Calu3 (cell line): ENCODE measurements at places on chromosomes 13 and 19. TPM values are rescaled to one million over a fixed set of nuclear protein-coding genes. Genes with fewer than 3 reads are reported as not detected.

Gene NANOS3
- 1.2 TPM in 1 of 2 replicates, not detected in the other for total RNA-seq

Gene IRGC
- total RNA-seq: not detected in 2 replicates

Gene ETV2
- 1.3 TPM in 1 of 2 replicates, not detected in the other for total RNA-seq

Gene ECSIT
- total RNA-seq: 19.3 and 22.1 TPM in 2 replicates

Gene KL
- total RNA-seq: 0.52 and 0.83 TPM in 2 replicates

Gene ZAR1L
- total RNA-seq: not detected in 2 replicates

GRCh38 chr19:14031719-14032480 is at the start of gene IL27RA:
Gene IL27RA (plus strand): TSS chr19:14031762. CDS start chr19:14031873, 111 bp downstream.
- H3K36me3 ChIP-seq: peaks cover 13% of the 10 kb centered on the region
- peak within 1 kb of the TSS; percentile 91 for H3K4me3 ChIP-seq

- no peaks in the 10 kb centered on the region for H3K36me3 ChIP-seq
- no peak overlapping the region for H3K4me3 ChIP-seq
- H3K27me3 ChIP-seq: peaks cover 23% of the 10 kb centered on the region
- no peak overlapping the region for H3K27ac ChIP-seq
These were observed 146.3 kb downstream of the DCLK1 start for GRCh38 chr13:35984776-35985453.

DNA sequence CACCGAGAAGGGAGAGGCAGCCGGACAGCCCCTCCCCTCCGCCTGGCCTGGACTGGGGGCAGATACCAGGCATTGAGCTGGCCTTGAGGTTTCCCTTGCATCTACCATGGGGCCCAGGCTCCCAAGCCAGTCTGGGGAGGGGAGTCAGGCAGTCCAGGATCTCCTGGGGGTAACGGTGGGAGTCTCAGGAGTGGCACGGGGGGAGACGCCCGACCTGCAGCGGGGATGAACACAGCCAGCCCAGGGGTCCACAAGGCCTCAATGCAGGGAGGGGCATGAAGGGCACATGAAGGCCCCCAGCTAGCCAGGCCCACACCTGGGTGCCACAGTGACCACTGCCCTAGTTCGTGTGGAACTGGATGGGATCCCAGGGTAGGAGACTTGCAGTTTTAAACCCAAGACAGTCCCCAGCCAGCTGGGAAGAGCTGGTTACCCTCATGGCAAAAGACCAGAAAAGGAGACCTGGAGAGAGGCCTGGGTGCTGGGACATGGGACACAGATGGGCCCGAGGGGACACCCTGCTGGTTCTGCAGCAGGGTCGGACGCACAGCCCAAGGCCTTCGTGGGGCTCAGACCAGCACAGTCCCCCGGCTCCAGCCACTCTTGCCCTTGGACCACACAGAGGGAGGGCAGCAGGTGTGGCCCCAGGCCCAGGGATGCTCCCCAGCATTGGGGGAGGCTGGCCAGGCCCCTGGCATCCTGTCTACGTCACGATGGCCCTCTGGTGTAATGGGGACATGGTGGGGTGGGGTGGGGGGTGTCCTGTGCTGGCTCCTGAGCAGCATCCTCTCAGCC is 4.6 kb upstream of the UQCR11 start:
- peaks cover 46% of the 10 kb centered on the region for H3K36me3 ChIP-seq
- no peak overlapping the region for H3K27ac ChIP-seq
- no peak overlapping the region for H3K4me3 ChIP-seq
- no peaks in the 10 kb centered on the region for H3K4me1 ChIP-seq

DNA sequence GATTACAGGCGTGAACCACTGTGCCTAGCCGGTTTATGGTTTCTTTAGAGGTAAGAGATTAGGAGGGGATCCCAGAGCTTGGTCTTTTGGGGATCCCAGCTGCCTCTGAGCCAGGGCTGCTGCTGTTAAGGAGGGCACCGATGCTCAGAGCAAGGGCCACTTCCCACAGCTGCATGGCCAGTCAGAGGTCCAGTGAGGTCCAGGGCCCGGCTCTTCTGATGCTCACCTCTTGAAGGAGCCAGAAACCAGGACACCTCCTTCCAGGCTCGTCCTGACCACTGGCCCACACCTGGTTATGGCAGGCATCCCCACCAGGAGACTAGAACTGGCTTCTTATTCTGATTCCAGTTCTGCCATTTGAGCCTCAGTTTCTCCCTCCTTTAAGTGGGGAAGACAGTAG is 149.0 kb downstream of the TEX29 start:
- H3K27me3 ChIP-seq: peaks cover 28% of the 10 kb centered on the region
- no peak overlapping the region for H3K27ac ChIP-seq
- H3K36me3 ChIP-seq: no peaks in the 10 kb centered on the region
- no peak overlapping the region for H3K4me3 ChIP-seq

GRCh38 chr13:18949970-18950369 is 231.7 kb downstream of the TUBA3C start:
- DNase-seq: no peak
- H3K36me3 ChIP-seq: no peaks in the 10 kb centered on the region
- no peak overlapping the region for H3K4me3 ChIP-seq
- no peaks in the 10 kb centered on the region for H3K27me3 ChIP-seq
- no peak overlapping the region for H3K27ac ChIP-seq

DNA sequence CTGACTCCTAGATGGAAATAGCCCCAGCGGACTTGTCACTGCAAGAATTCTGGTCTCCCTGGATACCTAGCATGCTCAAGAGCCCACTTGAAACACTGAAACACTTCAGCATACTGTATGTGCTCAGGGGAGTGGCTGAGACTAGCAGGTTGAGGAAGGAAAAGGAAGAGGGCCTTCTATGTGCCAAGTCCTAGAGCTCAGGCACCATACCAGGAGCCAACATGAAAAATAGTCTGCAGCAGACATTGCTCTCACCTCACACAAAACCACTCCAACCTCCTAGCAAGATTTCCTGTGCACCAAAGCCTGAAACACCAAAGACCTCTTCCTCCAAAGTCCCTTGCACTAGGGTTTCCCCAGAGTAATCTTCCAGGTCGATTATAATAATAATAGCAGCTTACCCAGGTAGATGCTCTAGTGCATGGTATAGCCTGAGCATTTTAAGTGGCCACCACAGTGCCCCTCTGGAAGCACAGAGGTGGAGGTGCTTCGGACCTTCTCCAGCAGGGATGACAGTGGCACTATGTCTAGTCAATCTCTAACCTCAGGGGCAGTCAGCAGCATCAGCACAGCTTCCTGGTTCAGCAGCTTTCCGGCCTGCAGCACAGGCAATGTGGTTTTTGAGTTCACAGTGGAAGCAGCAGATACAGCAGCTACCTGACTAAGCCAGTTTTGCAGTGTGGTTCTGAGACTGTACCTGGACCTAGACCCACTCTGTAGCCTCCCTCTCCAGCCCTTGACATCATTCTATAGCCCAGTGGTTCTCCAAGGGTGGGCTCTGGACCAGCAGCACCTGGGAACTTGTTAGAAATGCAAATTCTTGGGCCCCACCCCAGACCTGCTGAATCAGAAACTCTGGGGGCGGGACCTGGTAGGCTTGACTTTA is 45.6 kb upstream of the UBE2L5 start:
- no peak overlapping the region for H3K27ac ChIP-seq
- H3K4me3 ChIP-seq: no peak overlapping the region
- peaks cover 8% of the 10 kb centered on the region for H3K4me1 ChIP-seq
- no peaks in the 10 kb centered on the region for H3K27me3 ChIP-seq
- H3K36me3 ChIP-seq: no peaks in the 10 kb centered on the region

- DNase-seq: no peak
- no peaks in the 10 kb centered on the region for H3K27me3 ChIP-seq
- H3K36me3 ChIP-seq: no peaks in the 10 kb centered on the region
- no peaks in the 10 kb centered on the region for H3K4me1 ChIP-seq
These were observed 294.1 kb downstream of the KCNRG start for GRCh38 chr13:50309318-50309717.

- peak overlapping the region; percentile 91 for H3K27ac ChIP-seq
- no peaks in the 10 kb centered on the region for H3K4me1 ChIP-seq
- H3K4me3 ChIP-seq: peak overlapping the region; percentile 90
- H3K36me3 ChIP-seq: peaks cover 43% of the 10 kb centered on the region
- peak; percentile 58 for DNase-seq
These were observed 1.2 kb downstream of the ZSWIM4 start for GRCh38 chr19:13796301-13797057.

DNA sequence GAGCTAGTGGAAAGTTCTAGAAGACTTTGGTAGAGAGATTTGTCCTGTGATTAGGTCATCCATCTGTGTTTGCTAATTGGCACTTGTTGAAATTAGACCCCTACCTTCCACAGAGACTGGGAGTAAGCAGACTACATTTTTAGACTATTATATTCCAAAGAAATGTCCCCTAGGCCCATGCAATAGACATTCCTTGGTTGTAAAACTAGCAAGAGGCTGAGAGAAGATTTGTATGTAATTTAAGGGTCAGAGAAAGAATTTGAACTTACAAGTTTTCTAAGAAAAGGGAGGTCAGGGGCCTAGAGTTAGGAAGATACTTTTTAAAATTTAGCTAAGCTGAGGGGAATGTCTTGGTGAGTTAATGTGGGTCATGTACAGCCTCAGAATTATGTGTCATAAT is 470.7 kb upstream of the SLITRK1 start:
- no peak for DNase-seq
- no peaks in the 10 kb centered on the region for H3K4me1 ChIP-seq
- H3K4me3 ChIP-seq: no peak overlapping the region
- no peaks in the 10 kb centered on the region for H3K27me3 ChIP-seq

GRCh38 chr19:30235946-30236345 is 136.2 kb upstream of the ZNF536 start:
- H3K27ac ChIP-seq: no peak overlapping the region
- no peak for DNase-seq
- H3K4me1 ChIP-seq: no peaks in the 10 kb centered on the region
- H3K4me3 ChIP-seq: no peak overlapping the region
- H3K27me3 ChIP-seq: peaks cover 21% of the 10 kb centered on the region
- no peaks in the 10 kb centered on the region for H3K36me3 ChIP-seq

GRCh38 chr13:33992881-33993336 is 175.0 kb downstream of the RFC3 start:
- H3K36me3 ChIP-seq: no peaks in the 10 kb centered on the region
- H3K27me3 ChIP-seq: no peaks in the 10 kb centered on the region
- H3K4me1 ChIP-seq: no peaks in the 10 kb centered on the region
- no peak overlapping the region for H3K4me3 ChIP-seq

DNA sequence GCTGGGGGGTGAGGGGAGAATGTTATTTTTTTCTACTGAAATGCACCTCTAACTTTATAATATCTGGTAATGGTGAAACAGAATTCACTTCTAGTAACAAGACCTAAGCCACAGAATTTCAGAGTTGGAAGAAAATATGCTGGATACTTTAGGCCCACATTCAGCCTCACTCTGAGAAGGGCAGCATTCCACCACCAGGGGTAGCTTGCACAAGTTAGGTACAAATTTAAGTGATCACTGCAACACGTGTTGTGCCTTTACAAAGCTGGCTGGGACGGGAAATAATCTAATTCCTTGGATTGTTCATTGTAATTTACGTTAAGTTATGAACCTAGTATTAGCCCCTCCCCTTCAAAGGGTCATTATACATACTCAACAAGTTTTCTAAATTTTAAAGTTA is 192.3 kb downstream of the RGCC start:
- H3K27ac ChIP-seq: no peak overlapping the region
- no peaks in the 10 kb centered on the region for H3K27me3 ChIP-seq
- no peak overlapping the region for H3K4me3 ChIP-seq
- no peak for DNase-seq
- H3K4me1 ChIP-seq: peaks cover 8% of the 10 kb centered on the region

DNA sequence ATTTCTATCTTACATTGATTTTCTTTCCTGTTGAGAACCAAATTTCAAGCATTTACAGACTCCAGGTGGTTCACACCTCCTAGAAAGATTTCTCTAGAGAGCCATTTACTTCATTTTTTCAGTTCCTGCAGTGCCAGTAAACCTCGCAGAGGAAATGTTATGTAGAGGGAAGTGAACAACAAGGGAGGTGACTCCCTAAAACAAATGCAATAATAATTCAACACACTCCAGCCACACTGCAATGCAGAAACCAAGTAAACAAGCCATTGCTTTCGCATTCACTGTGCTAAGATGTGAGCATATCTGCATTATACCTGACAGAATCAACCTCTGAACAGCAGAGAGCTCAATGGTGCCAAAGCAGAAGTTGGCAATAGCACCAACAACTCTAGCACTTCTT is 215.1 kb downstream of the RBM26 start:
- no peaks in the 10 kb centered on the region for H3K36me3 ChIP-seq
- H3K4me1 ChIP-seq: no peaks in the 10 kb centered on the region
- H3K4me3 ChIP-seq: no peak overlapping the region
- no peak overlapping the region for H3K27ac ChIP-seq
- no peak for DNase-seq

GRCh38 chr19:29173896-29174295 is 39.1 kb downstream of the UQCRFS1 start:
- no peaks in the 10 kb centered on the region for H3K27me3 ChIP-seq
- H3K4me1 ChIP-seq: no peaks in the 10 kb centered on the region
- no peak overlapping the region for H3K27ac ChIP-seq

DNA sequence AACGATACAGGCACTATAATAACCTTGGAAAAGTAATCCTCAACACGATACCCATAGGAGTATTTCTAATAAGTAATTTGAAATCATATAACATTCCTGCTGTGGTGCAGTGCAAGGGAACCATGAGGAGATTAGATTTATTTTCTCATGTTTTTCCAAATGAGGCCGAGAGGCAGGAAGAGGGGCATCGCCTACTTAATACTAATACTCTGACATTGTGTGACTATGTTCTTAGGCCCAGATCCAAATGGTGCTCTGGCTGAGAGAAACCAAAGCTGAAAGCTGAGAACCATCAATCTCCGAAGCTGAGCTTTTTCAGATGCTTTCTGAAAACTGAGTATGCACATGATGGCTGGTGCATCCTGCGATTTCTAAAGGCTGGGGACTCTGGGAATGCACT is 248.0 kb upstream of the MAB21L1 start:
- DNase-seq: no peak
- no peaks in the 10 kb centered on the region for H3K36me3 ChIP-seq
- H3K27me3 ChIP-seq: peaks cover 33% of the 10 kb centered on the region
- peaks cover 10% of the 10 kb centered on the region for H3K4me1 ChIP-seq
- no peak overlapping the region for H3K4me3 ChIP-seq

DNA sequence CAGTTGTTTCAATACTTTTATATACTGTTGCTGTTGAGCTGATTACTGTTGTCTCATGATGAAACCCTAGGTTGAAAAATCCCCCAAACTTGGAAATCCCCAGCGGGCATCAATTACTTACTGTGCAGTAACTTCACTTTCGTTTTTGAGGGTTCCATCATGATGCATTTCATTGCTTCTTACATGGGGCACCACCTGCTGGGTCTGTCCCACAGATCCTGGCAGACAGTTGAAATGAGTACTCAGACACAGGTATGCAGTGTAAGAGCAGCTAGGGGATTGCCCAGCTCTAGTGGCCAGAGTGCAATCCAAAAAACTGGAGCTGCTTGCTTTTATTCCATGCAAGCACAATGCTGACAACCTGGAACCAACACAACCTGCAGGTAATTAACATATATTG is 132.5 kb upstream of the ZNF91 start:
- DNase-seq: no peak
- H3K36me3 ChIP-seq: no peaks in the 10 kb centered on the region
- H3K4me1 ChIP-seq: no peaks in the 10 kb centered on the region
- H3K4me3 ChIP-seq: no peak overlapping the region

DNA sequence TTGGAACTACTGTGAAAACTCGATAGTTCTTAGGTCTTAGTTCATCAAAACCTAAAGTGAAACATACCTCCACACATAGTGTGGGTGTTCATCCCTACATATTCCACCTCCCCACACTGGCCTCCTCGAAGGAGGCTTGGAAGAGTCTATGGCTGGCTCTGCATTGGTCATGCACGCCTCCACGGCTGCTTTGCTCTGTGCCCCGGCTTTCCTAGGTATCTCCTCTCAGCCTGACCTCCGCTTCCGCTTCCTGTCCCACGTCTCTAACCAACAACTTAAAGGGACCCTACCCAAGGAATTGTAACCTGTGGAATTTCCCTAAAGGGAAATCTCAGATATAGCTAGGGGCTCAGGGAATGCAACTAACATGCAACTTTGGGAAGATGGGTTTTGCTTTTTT is 79.7 kb upstream of the MBNL2 start:
- peaks cover 6% of the 10 kb centered on the region for H3K36me3 ChIP-seq
- H3K27ac ChIP-seq: peak overlapping the region; percentile 68
- peaks cover 30% of the 10 kb centered on the region for H3K4me1 ChIP-seq
- H3K27me3 ChIP-seq: no peaks in the 10 kb centered on the region
